IMR-90 (cell line): ENCODE measurements at places on chromosomes 7 and 10. TPM values are rescaled to one million over a fixed set of nuclear protein-coding genes. Genes with fewer than 3 reads are reported as not detected.

Gene KIF11
- total RNA-seq = 18.3 and 35.0 TPM in 2 replicates

Gene FXYD4
- not detected in 2 replicates for total RNA-seq

DNA sequence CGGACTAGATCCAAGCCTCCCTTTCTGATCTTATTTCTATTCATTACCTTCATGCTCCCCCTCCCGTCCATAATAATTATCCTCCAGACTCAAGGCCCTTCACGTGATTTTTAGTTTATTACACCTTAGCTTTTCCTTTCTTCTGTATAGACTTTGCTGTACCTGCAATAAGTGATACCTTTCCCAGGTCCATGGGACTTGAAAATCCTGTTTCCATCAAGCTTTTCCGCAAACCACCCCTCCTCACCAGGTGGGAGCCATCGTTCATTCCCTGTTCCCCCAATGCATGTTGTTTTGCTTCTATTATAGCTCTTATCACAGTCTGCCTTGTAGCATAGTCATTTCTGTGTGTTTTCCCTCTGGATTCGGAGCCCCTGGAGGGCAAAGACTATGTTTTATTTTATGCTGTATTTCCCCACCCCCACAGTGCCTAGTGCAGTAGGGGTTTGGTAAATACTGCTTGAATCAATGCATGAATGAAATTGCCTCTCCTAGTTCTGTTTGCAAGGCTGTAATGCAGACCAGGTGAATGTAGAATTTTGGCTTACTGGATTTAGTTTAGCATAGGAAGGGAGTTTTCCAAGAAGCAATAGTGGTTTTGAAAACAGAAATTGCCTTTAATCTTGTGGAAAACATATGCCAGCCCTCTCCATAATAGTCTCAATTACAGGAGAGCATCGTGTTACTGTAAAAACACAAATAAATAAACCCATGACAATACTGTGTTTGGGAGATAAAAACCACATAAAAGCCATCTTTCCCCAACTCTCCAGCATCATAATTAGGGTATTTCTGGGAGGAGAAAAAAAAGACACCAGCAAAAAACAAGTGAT is 213.4 kb downstream of the AUTS2 start:
- DNase-seq = no peak

DNA sequence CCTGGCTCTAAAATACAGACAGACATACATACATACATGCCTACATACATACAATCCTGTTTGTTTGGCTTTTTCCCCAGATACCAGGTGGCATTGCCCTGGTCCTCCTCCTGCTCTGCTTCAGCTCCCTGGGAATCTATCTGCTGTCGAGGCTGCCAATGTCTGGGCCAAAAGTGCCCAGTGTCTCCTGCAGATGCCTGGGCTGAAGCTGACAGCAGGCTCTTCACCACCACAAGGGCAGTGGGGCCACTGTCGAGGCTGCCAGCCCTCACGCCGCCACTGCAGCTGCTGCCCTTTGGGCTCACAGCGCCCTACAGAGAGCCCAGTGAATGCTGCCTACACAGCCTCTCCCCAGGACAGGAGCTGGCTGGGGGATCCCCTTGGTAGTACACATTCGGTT is 18.0 kb upstream of the STN1 start:
- DNase-seq = no peak

DNA sequence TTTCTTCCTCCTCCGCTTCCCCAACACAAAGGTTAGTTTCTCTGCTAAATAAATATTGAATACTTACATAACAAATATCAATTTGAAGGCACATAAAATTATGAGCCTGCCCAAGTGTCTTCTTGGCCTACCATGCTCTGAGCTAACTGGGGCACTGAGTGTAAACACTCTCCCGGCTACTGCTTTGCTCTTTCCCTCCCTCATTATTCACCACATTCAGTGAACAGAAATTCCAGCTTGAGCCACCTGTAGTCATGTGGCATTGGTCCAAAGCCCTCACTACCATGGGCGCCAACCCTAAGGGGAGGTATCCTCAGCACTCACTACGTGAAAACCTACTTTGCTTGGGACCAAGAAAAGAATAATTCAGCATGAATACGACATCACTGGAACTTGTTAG is 409.0 kb downstream of the KCNMA1 start:
- no peak for DNase-seq

DNA sequence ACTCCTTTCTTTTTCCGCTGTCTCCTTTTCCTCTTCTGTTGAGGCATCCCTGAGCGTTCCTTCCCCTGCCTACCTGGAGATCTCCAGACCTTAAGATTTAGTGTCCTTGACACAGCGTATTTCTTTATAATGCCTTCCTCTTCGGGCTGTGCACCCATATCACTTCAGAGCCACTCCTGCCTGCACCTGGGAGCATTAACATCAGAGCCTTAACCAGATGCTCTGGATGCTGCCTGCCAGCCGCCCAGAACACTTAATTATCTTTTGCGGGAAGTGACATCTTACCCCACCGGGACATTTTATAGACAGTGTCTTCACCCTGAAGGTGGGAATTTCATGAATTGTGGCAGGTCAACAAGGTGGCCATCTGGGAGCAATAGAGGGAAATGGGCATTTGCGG is 24.2 kb downstream of the UBTD1 start:
- no peak for DNase-seq
